ENCODE measurements at places on chromosomes 2 and 18.

DNA sequence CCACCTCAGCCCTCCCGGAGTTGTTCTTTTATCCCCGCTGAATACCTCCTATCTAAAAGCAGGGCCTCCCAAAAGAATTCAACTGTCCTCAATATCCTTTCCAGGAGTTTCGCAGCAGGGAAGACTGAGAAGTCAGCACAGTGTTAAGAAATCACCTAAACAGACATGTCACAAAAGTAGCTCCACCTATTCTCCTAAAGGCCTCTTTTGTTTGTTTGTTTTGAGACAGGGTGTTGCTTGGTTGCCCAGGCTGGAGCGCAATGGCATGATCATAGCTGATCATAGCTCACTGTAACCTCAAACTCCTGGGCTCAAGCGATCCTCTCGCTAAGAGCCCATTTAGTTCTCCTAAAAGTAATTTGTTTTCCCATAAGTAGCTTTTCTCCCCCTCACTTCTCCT lies 53.8 kb downstream of the TEX44 start:
- DNase-seq: no peak

GRCh38 chr2:232857158-232857563 lies 12.9 kb upstream of the SNORC start:
- DNase-seq: no peak

DNA sequence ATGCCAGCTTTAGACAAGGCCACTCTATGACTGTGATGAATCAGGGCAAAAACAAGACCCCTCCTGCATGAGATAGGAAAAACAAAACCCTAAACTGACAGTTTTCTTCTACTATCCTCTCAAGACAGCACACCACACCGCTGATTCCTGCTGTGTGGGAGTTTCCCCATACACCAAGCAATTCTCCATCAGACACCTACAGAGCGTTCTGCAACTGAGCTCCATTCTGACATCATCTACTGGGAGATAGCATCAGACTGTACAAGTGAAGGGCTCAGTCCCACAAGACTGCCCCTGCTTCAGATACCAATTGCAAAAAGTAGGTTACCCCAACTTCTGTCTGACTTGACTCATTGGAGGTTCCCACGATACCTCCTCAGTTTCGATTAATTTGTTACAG lies 130.6 kb downstream of the TSN start:
- no peak for DNase-seq

DNA sequence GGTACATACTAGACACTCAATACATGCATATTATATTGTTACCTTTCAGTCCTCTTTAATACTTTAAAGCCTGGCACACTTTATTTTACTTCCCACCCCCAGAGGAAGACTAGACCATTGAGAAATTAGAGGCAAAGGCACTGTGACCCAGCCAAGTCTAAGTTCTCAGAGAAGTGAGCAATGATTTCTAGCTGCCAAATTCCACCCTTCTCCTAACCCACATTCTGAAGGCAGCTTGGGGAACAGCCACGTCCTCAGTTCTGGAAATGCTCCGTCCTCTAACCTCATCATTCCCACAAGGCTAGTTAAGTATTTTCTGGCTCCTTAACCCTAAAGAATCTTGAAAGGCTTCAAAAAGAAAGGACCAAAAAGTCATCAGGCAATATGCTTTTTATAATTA lies 86.6 kb downstream of the COL5A2 start:
- DNase-seq: no peak

GRCh38 chr2:54810246-54810645 lies 86.8 kb downstream of the EML6 start:
- DNase-seq: no peak

GRCh38 chr2:129436809-129437208 lies 542.7 kb upstream of the RAB6C start:
- no peak for DNase-seq

DNA sequence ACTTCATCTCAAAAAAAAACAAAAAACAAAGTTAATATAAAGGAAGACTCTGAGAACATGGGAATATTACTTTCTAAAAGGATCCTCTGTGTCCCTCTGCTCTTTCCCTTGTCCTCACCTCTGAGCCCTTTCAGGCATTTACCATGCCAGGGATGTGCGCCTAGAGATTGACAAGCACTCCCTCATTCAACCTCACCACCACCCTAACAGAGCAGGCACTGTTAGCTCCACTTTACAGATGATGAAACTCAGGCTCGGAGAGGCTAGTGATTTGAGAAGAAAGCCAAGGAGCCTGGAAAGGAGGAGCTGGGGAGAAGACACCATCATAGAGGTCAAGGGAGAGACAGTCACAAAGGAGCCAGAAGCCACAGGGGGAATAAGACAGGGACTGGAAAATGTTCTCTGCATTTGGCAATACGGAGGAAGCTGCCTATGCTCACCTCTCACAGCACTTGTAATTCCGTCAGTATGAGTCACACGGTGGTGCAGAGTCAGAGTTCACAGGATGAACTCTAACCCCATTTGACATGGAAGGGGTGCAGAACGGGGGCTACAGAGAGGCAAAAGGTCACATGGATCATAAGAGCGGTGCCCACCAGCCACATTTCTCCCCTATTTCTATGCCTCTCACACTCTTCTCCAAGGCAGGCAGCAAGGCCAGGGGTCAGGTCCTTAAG lies 101.8 kb upstream of the NFU1 start:
- DNase-seq: no peak

DNA sequence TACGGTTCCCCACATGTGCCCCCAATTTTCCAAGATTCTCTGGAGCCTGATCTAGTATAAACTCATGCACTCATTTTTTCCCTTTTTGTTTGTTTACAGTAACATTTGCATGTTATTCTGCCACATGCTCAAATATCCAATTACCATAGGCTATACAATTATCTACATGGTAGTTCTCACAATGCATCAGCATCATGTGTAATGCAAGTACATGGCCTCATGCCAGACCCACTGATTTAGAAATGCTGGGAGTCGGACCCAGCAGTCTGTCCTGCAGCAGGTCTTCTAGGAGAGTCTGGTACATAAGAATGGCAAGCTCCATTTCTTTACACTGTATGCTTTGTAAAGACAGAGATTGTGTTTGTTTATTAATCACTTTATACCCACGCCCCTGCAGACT lies 107.7 kb downstream of the CBLN2 start:
- no peak for DNase-seq

DNA sequence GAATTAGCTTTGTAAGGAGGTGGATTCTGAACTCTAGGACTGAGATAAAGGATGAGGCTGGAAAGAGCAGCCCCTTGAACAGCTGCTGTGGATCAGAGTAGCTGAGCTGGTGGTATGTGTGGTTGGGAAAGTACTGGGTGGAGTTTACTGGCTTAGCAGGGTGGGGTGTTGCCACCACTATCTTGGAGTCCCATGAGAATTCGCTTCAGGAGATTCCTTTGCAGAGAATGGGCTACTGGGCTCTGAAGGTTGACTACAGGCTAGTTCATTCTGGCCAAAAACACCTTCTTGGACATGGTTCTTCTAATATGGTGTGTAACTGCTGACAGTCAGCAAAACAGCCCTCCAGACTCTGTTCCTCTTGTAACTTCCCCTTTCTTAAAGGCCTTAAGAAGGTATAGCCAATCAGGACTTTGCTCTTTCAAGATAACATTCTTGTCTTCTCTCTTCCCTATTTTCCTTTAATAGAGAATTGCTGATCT lies 52.7 kb downstream of the TET3 start:
- no peak for DNase-seq

DNA sequence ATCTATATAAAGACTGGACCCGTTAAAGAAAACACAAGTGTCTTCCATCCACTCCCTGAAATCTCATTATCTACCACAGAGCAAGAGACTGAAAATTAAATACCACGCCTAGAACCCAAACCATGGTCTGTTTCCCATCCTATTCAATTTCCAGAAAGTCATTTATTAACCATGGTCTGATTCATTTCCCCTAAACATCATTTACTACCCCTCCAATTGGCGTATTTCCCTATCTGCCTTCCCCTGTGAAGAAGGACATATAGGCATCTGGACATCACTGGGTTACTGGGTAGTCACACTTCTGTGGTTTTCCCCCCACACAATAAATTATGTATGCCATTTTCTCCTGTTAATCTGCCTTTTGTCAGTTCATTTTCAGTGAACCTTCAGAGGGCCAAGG lies 30.8 kb downstream of the CCDC93 start:
- DNase-seq: no peak

All from activated CD8-positive, alpha-beta memory T cell treated with anti-CD3 and anti-CD28 coated beads for 1 hour (primary cell).